ENCODE measurements at places on chromosomes 4 and X.

DNA sequence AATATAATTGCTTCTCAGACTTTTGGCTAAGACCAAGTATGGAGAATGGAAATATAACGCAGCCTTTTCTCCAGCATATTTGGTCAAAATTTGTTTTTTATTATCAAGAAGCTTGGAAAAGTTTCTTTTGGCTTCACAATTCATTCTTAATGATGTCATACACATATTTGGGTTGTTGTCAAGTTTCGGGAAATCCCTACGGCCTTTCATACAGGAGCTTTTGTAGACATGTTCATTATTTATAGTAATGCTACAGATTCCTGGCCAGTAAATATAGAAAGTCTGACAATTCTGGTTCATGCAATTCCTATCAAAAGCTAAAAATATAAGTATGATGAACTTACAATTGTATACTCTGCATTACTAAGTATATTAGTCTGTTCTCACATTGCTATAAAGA is 112.9 kb downstream of the IRF2 start:
- DNase-seq, result no peak

- no peak for DNase-seq
Measured at GRCh38 chr4:183146478-183146877, 47.4 kb downstream of the WWC2 start.

- DNase-seq, result no peak
Measured at GRCh38 chr4:123876671-123877101, 480.1 kb downstream of the SPRY1 start.

DNA sequence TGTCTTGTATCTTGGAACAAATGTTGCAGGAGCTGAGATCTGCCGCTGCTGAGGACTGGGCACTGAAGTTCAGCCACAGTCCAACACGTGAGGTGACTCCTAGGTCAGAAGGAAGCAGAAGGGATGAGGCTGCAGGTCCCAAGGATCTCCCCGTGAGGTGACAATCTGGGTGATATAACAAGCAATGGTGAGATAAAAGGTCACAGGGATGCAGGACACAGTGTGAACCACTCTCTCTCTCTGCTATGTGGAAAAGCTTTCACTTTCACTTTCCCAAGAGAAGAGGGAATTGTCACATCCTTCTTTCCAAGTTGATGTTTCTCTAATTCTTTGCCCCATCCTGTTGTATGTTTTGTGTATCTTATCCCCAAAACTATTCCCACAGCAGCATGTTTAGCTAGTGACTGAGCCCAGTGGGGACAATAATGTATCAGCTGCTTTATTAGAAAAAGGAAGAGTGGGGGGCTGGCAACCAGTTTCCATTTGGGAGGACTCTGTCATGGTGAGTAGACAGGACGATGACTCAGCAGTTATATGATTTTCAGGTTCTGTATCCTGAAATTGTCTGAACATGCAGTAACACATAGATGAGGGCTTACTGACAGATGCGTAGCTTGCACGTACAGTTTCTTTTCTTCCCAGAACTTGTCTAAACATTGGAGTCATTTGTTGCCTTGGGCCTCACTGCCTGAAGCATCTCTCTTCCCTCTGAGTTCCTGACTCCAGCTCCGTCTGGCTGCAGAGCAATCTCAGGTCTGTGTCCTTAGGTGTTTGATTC is 1415.8 kb upstream of the TENM3 start:
- DNase-seq, result no peak

GRCh38 chr4:24980064-24980690 is 50.6 kb downstream of the LGI2 start:
- peak; percentile 33 for DNase-seq

GRCh38 chr4:54144661-54145171 is 44.8 kb downstream of the GSX2 start:
- DNase-seq, result no peak

GRCh38 chr4:27742816-27743215 is 882.2 kb downstream of the STIM2 start:
- no peak for DNase-seq

- DNase-seq, result no peak
Measured at GRCh38 chr4:188714501-188714900, 575.3 kb downstream of the TRIML1 start.

DNA sequence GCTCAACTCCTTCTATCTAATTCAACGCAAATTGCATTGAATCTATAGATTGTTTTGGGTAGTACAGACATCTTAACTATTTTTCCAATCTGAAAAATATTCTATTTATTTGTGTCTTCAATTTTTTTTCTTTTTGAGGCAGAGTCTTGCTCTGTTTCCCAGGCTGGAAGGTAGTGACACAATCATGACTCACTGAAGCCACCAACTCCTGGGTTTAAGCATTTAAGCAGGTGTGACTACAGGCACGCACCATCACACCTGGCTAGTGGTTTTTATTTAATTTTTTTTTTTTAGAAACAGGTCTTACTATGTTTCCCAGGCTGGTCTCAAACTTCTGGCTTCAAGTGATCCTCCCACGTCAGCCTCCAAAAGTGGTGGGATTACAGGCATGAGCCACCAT is 98.3 kb downstream of the GK start:
- DNase-seq, result no peak

- peak; percentile 71 for DNase-seq
Measured at GRCh38 chrX:10106806-10107205, 50.0 kb upstream of the CLCN4 start.

- no peak for DNase-seq
Measured at GRCh38 chrX:151753313-151754046, 18.9 kb downstream of the CNGA2 start.

DNA sequence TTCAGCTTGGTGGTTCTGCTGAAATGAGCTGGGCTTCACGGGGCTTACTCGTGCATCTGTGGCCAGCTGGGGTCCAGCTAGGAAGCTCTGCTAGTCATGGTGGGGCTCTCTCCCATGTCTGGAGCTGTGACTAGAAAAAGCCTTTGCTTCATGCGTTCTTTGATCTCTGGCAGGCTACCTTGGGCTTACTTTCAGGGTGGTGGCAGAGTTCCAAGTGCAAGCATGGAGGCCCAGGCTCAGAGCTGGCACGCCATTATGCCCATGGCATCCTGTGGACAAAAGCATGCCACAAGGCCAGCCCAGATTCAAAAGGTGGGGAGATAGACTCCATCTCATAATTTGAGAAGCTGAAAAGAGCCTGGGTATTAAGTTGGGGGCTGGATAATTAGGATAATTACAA is 55.4 kb upstream of the GBA3 start:
- DNase-seq, result no peak

DNA sequence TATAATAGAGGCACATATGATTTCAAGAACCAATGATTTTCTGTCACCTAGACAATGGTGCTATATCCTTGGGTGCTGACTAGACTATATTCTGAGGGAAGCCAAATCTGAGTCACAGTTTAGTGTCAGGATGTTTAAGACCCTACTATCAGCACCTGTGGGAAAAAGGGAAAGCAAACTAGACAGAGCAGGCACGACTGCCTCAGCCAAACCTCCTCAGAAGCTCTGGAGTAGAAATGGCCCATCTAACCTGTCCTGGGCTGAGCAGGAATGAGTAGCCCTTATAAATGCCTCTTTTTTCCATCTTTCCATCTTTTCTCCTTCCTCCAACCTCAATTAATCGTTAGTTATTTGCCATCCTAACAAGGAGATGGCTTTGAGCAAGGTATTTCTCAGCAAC is 80.4 kb upstream of the TECRL start:
- DNase-seq, result no peak

DNA sequence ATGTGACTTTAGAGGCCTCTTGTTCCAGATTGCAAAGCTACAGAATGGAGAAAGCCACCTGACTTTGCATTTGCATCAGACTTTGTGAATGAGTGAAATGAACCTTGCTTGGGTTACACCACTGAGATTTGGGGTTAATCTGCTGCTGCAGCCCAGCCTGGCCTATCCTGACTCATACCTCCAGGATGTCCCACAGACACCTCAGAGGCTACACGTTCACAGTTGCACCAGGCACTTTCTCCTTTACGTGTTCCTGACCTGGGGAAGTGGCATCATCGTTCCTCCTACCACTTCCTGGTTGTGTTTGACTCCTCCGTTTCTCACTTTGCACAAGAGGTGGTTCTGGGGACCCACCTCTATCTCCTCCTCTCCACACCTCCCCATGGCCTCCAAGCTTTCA is 9.2 kb upstream of the SORCS2 start:
- DNase-seq, result no peak

DNA sequence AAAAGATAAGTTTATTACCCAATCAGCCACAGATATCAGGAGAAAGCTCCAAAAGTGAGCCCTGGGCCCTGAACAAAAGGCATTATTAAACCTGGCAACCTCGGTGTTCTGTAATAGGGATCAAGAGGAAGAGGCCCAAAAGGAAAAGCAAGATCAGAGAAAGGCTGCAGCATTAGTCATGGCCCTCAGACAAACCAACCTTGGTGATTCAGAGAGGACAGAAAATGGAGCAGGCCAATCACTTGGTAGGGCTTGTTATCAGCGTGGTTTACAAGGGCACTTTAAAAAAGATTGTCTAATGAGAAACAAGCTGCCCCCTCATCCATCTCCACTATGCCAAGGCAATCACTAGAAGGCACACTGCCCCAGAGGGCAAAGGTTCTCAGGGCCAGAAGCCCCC is 75.7 kb downstream of the AGTR2 start:
- no peak for DNase-seq

- DNase-seq, result no peak
Measured at GRCh38 chrX:108178143-108178498, 86.5 kb downstream of the ATG4A start.

- no peak for DNase-seq
Measured at GRCh38 chr4:141898346-141898745, 262.0 kb downstream of the IL15 start.

GRCh38 chrX:135086197-135086854 is 34.0 kb downstream of the ETDB start:
- peak; percentile 66 for DNase-seq

DNA sequence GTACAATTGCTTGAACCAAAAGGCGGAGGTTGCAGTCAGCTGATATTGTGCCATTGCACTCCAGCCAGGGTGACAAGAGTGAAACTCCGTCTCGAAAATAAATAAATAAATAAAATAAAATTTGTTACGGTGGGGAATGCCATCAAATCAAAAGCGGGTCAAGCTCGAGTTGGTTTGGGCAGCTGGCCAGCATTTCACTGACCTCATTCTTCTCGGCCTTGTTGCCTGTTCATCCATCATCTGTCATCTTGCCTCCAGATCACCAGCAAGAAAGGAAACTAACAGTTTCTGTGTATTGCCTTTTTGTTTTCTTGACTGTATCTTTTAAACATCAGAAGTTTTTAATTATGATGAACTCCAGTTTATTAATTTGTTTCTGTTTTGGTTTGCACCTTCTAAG is 31.5 kb upstream of the KLHL2 start:
- DNase-seq, result no peak

DNA sequence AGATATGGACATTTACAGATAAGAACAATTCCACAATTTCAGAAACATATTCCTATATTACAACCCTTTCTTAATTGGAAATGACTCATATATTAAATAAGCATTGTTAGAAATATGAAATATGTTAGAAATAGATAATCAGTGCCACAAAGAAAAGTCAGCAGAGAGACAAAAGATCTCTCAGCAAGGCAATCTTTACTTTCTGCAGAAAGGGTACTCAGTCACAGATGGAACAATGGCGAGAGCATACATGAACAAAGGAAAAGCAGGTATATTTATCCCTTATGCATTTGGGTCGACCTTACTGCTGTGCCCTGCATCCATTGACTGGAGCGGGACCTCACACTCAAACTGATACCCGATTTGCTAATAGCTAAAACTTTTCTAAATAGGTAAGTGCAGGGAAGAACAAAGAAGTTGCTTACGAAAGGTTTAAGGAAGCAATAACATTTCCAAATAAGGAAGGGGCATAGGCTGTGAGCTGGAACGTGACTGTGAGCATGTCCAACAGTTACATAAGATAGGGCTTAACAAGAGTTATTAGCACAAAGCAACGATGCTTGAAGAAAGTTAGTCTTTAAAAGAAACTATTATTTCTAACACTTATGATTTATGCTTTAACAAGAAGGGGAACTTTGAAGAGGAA is 40.8 kb downstream of the MGARP start:
- no peak for DNase-seq

DNA sequence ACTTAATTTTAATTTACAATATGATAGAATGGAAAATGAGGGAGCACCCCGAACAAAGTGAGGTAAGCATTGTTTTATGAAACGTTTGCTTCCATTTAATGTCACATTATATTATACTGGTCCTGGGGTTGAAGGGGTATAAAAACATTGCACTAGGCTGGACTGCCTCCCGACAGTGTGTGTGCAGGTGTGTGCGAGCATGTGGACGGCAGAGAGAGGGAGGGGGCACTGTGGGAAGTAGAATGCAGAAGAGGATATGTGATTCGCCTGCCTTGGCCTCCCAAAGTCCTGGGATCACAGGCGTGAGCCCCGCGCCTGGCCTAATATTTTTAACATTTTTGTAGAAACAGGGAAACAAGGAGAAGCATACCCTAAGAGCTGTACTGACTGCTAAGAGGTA is 36.0 kb downstream of the IRF2 start:
- no peak for DNase-seq

GRCh38 chrX:65035446-65035770 is 59.2 kb upstream of the ZC4H2 start:
- no peak for DNase-seq

GRCh38 chr4:4791299-4792111 is 68.0 kb upstream of the MSX1 start:
- no peak for DNase-seq

DNA sequence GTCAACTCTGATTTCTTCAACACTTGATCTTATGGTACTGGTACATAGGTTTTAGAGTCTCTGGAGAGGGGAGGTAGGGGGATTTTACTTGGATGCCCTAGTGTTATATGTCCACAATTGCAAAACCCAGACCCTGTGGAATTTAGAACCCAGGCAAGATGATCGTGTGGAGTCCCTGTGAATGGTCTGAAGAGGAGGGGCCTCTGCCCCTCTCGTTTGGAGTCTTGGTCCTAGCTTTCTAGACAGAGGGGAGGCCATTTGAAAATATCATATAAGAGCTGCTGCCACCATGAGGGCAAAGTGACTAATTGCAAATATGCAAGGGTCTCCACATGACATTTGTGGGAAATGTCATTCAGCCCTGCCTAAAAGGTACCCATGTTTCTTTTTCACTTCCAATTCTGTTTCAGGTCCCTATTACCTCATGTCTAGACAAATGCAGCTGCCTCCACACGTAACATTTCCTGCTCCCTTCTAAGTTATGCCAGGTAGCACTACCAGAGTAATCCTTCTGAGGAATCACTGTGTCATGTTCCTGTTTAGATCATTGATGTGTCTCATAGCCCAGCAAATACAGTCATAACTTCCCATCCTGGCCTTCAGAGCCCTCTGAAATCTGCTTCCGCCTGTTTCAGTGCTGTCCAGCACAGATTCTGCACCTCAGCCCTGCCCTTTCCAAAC is 126.8 kb downstream of the KLHL8 start:
- peak; percentile 49 for DNase-seq

GRCh38 chrX:107718156-107718621 is 57.4 kb downstream of the TSC22D3 start:
- DNase-seq, result peak; percentile 77

DNA sequence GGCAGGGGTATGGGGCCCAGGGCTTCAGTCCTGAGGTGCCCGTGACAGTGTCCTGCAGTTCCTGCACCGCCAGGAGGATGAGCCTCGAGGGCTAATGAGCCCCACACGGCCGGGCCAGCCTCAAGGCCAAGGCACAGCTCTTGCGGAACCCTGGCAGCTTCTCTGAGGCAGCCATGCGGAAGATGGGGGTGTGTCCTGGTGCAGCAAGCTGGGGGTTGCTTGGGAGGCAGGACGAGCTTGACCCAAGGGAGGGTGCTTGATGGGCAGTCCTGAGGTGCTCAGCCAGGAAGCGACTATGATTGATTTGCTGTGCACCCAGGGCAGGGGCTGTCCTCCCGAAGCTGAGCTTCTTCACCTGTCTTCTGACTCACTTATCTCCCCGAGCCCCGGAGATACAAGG is 9.1 kb upstream of the FGFR3 start:
- no peak for DNase-seq

Measured in CD4-positive, alpha-beta memory T cell (primary cell).